T-cell (primary cell): ENCODE measurements at places on chromosomes 4 and X. TPM values are rescaled to one million over a fixed set of nuclear protein-coding genes. Genes with fewer than 3 reads are reported as not detected.

The RHOXF2 gene
- total RNA-seq, result not detected

The PGRMC2 gene
- total RNA-seq, result 35.4 TPM

The MAGEA11 gene
- not detected for total RNA-seq

The AFF1 gene
- 84.6 TPM for total RNA-seq

DNA sequence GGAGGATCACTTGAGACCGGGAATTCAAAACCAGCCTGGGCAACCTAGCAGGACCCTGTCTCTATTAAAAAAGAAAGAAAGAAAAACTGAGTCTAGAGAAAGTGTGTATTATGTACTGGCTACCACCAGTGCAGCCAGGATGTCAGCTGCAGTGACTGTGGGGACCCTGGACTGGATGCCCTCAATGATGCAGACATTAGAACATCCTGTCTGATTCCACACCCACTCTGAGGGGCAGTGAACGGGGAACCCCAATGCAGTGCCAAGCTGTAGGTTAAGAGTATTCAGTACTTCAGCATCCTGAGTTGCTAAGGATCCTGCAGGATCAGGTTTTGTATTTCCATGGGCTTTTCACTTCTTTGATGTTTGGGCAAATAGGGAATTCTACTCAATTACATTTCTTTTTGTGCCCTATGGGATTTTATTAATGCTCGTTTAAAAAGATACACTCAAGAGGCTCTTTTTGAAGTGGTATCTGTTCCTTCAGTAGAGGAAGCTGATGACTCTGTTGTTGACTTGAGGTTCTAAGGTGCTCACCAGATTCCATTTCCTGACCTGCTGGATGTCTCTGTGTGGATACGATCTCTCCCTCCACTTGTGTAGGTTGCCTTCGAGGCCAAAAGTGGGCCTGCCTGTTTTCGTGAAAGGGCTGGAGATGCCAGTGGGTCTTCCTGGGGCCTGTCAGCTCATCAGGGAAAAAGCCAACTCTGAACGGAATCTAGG, 85.9 kb upstream of the CLCN4 start:
- no peaks in the 10 kb centered on the region for H3K27me3 ChIP-seq
- H3K4me1 ChIP-seq, result no peaks in the 10 kb centered on the region
- no peak overlapping the region for H3K4me3 ChIP-seq
- H3K36me3 ChIP-seq, result peaks cover 3% of the 10 kb centered on the region

DNA sequence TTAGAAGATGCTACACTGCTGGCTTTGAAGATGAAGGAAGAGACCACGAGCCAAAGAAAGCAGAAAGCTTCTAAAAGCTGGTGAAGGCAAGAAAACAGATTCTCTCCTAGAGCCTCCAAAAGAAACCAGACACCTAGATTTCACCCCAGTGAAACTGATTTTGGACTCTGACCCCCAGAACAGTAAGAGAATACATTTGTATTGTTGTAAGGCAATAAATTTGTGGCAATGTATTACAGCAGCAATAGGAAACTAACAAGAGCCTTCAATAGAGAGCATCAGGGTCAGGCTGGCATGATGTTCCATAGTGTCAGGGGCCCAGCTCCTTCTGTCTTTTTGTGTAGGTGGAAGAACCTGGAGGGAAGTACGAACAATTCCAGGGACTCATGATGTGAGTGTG, 6.0 kb upstream of the TEC start:
- no peaks in the 10 kb centered on the region for H3K4me1 ChIP-seq
- DNase-seq, result no peak
- no peak overlapping the region for H3K27ac ChIP-seq
- peaks cover 11% of the 10 kb centered on the region for H3K27me3 ChIP-seq
- no peaks in the 10 kb centered on the region for H3K36me3 ChIP-seq

GRCh38 chr4:70336043-70336442, 1.3 kb downstream of the CABS1 start:
- no peak overlapping the region for H3K4me3 ChIP-seq
- DNase-seq, result no peak
- H3K36me3 ChIP-seq, result no peaks in the 10 kb centered on the region

DNA sequence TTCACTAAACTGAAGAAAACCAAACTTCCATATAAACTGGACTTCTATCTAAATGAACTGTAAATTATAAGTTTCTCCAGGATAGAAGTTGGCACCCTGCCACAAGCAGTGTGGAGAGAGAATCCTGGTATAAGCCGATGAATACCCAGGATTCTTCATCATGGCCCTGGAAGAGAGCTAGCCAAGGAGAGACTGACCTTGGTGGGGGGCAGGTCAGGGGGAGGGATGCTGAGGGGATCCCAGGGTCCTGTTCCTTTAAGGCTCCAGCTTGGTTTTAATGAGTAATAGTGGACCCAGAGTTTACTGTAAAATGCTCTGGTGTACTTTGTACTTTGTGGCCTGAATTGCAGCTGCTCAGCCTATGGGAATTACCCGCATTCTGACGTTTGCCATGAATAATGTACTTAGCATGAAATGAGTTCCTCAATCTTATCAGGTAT, 16.9 kb downstream of the RASSF6 start:
- no peak overlapping the region for H3K27ac ChIP-seq
- no peaks in the 10 kb centered on the region for H3K4me1 ChIP-seq
- H3K4me3 ChIP-seq, result no peak overlapping the region
- no peaks in the 10 kb centered on the region for H3K36me3 ChIP-seq
